Upper lobe of right lung (tissue), 1 donor: ENCODE measurements at places on chromosomes 2 and 18. TPM values are rescaled to one million over a fixed set of nuclear protein-coding genes. Genes with fewer than 3 reads are reported as not detected.

DNA sequence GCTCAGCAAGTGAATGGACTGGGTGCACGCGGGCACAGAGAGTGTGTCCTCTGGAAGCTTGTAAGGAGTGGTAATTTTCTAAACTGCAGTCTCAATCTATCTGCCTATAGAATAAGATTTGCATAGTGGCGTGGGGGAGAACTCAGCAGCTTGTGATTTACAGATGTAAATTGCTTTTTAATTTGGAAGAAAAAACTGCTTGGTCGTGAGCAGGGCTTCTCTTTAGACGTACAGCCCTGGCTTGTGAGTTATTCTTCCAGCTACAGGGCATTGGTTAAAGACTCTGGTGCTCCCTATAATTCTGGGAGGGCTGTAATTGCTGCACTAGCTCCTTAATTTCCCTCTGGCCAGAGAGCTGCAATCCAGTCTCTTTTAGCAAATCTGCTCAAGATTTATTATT is 84.9 kb downstream of the MARCO start:
- no peak for DNase-seq

- no peak for DNase-seq
These were observed 42.4 kb downstream of the SLC14A2 start for GRCh38 chr18:45657357-45658335.

DNA sequence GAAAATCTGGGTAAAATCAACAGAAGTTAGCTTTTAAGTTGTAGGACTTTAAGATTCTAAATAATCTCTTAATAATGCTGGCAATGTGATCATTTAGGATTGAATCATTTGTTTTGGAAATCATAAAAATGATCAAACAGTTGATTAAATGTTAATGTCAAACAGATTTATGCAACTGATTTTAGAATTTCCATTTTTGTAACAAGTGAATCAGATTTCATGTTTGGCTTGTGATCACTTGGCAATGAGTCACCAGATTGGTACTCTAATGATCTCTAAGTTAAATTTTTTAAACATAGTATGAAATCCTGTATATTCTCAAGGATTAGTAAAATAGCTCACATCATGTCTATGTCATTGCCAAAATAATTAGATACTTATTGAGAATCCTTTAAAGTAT is 50.1 kb upstream of the UNC80 start:
- no peak for DNase-seq

- no peak for DNase-seq
These were observed 66.2 kb downstream of the MAIP1 start for GRCh38 chr2:200021449-200022114.

DNA sequence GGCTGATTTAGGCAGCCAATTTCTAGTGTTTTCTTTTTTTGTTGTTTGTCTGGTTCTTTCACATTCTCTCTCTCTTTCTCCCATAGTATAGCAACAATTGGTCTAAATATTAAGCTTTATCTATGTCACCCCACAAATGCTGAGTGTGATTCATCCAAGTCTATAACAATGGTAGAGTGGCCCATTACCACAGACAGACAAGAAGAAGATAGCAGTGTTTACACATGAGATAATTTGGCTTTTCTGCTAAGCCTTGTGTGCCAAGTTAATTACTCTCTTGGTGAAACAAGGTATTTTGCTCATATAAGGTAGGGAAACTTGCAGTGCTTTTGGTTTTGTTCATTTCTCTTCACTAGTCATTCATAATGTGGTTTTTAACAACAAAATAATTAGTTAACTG is 166.5 kb downstream of the SLC8A1 start:
- no peak for DNase-seq

GRCh38 chr2:167355821-167356220 is 467.5 kb downstream of the XIRP2 start:
- no peak for DNase-seq

GREB1L gene
- 1.2 TPM for total RNA-seq

TTC39C gene
- total RNA-seq = 14.8 TPM
